ENCODE measurements at places on chromosomes 3 and 15.

- DNase-seq, result no peak
These were observed 372.3 kb upstream of the IL12A start for GRCh38 chr3:159616234-159616825.

GRCh38 chr3:13415997-13416793, 3.9 kb downstream of the NUP210 start:
- no peak for DNase-seq

DNA sequence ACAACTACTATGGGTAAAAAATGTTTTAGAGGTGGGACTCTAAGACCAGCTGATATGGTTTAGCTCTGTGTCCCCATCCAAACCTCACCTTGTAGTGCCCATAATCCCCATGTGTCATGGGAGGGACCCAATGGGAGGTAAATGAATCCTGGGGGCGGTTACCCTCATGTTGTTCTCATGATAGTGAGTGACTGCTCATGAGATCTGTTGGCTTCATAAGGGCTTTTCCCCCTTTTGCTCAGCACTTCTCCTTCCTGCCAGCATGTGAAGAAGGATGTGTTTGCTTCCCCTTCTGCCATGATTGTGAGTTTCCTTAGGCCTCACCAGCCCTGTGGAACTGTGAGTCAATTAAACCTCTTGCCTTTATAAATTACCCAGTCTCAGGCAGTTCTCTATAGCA, 45.7 kb downstream of the FAM98B start:
- no peak for DNase-seq

- DNase-seq, result no peak
These were observed 78.2 kb downstream of the TPRG1 start for GRCh38 chr3:189249987-189250386.

GRCh38 chr3:6612034-6612616, 248.8 kb upstream of the GRM7 start:
- DNase-seq, result no peak

All from NCI-H2081 treated with DMSO at 0.1 percent for 48 hours (cell line).